ENCODE measurements at places on chromosomes 1 and 21.

- DNase-seq, result no peak
Measured at GRCh38 chr1:156468693-156469345, 31.8 kb downstream of the MEF2D start.

- DNase-seq, result no peak
Measured at GRCh38 chr1:243848165-243848857, 1.7 kb downstream of the AKT3 start.

GRCh38 chr1:209809611-209810010 is 3.7 kb upstream of the IRF6 start:
- DNase-seq, result no peak

DNA sequence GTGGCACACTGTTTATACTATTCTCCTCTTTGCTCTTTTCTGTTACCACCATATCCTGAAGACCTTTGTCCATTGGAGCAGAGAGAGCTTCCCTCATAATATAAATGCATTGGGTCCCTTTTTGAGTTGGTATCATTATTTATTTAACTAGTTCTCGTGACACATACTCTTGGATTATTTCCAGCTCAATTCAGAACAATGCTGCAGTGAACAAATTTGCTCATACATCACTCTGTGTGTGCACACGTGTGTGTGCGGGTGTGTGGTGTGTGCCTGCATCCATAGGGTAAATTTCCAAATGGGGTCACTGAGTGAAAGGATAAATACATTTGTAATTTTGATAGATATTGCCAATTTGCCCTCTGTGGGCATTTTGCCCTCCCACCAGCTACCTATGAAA is 5.8 kb downstream of the PLA2G2A start:
- no peak for DNase-seq

DNA sequence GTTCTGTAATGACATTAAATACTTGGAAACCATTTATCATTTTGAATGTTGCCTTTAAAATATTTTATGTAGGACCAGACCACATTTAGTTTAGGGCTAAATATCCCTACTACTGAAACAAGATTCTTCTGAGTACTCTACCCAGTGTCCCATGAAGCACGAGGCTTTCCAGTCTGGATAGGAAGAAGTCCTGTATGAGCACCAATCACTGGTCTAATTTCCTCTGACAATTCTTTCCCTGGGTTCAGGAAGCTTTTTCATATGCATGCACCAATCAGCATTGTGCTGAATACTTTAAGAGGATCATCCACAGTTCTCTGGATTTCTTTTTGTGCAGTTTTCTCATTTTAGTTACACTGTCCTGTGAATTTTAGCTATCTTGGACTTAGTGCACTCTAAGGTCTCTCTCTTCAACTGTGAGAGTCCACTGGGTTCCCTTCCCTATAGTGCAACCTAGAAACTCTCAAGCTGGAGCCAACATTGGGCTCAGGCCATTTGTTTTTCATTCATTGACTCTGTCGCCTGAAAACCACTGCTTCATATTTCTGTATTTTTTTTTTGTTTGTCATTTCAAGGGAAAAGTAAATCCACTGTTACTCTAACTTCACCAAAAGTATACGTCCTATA is 45.9 kb downstream of the TUT4 start:
- no peak for DNase-seq

GRCh38 chr1:85502171-85502570 is 37.2 kb upstream of the DDAH1 start:
- DNase-seq, result no peak

DNA sequence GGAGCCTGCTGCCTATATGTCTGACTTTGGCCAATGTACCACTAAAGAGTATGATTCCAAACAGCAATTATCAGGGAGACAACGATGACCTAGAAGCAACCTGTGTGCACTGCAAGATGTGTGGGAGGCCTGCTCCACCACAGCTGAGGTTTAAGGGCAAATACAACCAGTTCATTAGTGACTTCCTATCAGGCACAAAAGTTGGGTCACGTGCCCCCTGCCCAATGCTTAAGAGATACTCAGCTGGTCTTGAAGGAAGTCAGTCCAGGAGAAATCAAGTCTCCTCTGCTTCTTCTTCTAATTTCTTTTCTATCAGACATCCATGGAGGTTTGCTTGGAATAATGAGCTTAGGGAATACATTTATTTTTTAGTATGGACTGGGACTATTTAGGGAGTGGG is 296.0 kb downstream of the HLX start:
- DNase-seq, result no peak

DNA sequence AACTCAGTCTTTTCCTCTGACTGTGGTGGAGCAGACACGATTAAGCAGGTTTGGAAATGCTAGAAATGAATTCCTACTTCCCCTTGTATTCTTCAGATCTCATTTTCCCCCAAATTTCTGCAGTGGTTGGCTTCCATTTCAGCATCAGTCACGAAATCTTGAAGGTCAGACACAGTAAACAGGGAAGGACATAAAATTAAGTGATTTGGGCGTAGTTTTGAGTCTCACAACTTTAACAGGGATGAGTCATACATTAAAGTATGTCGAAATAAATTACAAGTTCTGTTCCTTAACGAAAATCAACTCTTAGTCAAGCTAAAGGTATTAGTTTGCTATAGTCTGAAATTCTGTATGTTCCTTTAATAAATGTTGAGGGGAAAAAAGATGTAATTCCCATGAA is 61.1 kb downstream of the HNRNPR start:
- peak; percentile 20 for DNase-seq

- no peak for DNase-seq
Measured at GRCh38 chr1:209323743-209324142, 259.8 kb upstream of the CAMK1G start.

DNA sequence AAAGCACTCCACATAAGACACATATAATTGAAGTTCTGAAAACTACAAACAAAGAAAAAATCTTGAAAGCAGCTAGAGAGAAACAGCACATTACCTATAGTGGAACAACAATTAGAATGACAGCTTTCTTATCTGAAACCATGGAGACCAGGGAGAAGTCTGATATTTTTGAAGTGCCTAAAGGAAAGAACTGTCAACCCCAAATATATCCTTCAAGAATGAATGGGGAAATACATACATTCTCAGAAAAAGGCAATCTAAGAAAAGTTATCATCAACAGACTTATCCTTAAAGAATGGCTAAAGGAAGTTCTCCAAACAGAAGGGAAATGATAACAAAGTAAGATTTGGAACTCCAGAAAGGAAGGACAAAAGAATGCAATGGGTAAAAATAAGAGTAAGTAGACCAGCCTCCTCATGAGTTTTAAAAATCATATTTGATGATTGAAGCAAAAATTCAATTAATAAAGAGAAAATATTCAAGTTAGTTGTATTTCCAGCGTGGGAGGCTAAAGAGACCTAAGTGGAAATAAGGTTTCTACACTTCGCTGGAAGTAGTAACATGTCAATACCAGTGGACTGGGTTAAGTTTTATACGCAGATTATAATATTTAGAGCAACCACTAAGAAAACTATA is 170.8 kb upstream of the SAMSN1 start:
- no peak for DNase-seq

GRCh38 chr1:156616463-156616862 is 2.8 kb upstream of the HAPLN2 start:
- DNase-seq, result peak; percentile 98

- DNase-seq, result no peak
Measured at GRCh38 chr1:13707164-13707563, 7.2 kb downstream of the PRDM2 start.

- no peak for DNase-seq
Measured at GRCh38 chr1:179549368-179549700, 26.4 kb downstream of the NPHS2 start.

DNA sequence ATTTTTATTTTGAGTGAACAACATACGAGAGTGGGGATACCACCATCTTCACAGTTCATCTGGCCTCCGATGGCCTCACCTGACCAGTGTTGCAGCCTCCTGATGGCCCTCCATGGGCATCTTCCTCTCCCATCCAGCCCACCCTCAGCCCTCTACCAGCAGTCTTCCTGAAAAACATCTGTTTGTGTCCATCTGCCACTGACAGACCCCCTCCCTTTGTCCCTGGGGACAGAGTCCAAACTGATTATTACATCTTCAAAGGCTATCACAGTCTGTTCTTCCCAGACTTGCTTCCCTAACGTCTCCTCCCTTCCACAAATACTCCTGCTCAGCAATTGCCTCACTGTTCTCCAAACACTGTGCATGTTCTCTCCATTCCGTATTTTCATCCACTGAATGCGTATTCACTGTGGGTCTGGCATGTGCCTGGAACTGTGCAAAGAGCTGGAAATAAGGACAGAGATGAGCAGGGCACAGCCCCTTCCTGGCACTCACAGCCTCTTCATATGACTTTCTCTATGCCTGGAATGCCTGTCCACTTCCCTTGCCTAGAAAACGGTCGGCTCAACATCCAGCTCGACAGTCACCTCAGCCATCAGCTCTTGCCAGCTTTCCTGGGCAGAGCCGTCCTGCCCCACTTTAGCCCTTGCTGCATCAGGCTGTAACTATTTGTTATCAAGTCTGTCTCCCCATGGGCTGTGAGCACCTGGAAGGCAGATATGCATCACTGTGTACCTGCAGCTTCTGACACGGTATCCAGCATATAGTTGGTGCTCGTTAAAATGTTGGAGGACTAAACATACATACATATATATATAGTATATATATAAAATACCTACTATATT is 8.3 kb upstream of the ATF3 start:
- no peak for DNase-seq

DNA sequence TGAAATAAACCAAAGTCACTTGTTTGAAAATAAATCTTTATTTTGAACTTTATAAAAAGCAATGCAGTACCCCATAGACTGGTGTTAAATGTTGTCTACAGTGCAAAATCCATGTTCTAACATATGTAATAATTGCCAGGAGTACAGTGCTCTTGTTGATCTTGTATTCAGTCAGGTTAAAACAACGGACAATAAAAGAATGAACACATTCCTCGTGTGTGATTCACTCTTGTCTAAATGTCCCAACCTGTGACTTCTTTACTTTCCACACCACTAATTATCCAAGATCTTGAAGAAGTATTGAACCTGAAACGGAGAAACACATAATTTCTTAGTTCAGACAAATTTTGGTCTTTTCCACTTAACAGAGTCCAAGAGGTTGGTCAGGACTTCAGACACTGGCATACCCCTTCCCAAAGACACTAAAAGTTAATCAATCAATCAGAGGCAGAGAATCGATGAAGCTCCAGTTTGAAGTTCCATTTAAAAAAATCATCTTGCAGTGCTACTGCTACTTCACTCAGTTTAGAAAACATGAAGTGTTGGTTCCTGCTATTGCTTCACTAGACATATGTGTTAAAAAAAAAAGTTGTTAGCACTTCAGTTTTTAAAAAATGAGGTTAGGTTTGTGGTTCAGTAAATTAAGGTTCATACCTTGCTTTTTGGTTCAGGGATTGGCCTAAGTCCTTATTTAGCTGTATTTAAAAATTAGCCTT is 26.2 kb downstream of the ATP1B1 start:
- no peak for DNase-seq

DNA sequence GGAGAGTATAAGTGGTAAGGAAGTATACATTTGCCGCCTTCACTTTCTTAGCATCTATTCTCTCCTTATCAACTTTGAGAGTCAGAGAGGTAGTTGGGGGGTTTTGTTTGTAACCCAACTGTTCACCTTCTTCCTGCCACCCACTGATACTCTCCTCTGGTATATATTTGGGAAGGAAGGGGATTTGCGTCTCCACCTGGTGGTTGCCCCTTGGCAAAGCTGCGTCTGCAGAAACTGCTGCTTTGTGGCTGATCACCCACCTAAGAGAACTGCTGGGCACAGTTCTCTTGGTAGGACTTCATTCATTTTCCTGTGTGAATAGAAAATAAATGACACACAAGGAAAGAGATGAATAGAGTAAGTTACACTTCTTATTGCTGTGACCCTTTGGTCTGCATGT is 87.0 kb downstream of the SYT14 start:
- DNase-seq, result no peak

DNA sequence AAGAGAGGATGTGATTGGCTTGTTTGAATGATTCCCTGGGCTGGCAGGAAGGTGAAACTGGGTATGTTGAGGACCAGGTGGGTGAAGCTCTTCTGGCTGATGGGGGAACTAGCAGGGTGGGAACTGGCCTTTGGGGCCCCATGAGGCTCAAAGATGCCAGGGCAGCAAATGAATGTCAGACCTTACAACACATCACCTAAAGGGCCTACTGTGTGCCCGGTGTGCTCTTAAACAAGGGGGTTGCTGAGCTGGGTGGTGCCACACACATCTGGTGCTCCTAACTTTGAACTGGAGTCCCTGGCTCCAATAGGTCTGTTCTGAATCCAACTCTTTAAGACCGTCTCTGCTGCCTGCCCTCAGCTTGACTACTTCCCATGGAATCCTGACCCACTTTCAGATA is 21.3 kb upstream of the HTR1D start:
- DNase-seq, result no peak

All from COLO829 (cell line).